ENCODE measurements at places on chromosomes 16 and 17.

DNA sequence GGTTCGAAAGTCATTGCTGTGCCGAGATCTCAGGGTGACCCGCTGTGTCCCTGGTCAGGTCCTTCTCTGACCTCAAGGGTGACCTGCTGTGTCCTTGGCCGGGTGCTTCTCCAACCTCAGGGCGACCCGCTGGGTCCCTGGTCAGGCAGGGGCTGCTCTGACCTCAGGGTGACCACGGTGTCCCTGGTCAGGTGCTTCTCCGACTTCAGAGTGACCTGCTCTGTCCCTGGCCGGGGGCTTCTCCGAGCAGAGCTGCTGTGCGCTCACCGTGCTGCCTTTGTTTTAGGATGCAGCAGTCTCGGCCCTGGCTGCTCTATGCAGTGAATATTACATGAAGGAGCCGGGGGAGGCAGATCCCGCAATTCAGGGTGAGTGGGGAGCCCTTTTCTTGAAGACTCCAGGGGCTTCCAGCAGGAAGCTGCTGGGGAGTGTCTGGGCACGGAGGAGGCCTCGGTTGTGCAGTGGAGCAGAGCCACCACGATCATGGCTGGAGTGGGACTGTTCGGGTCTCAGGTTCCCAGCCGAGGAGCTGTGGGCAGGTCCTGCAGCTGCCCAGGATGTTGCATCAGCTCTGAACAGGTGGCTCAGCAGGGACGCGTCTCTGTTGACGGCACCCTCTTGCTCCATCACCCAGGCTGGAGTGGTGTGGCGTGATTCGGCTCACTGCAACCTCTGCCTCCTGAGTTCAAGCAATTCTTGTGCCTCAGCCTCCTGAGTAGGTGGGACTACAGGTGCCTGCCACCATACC, 83.7 kb upstream of the ZNF750 start:
- DNase-seq: no peak

DNA sequence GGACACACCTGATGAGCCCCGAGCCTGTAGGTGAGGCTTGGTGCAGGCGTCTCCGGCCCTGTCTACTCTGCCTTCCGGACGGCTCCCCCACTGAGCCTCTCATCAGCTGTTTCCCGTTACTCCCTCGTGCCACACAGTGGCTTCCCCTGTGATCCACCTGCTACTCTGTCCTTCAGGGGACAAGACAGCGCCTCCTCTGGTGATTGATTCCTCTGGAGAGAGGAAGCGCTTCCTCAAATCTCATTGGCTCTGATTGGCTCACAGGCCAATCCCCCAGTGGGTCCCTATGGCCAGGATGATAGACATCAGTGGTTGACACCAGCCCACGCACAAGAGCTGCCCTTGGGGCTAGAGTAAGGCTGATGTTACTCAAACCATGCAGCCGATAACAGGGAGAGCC, 24.0 kb downstream of the RNF213 start:
- no peak for DNase-seq

DNA sequence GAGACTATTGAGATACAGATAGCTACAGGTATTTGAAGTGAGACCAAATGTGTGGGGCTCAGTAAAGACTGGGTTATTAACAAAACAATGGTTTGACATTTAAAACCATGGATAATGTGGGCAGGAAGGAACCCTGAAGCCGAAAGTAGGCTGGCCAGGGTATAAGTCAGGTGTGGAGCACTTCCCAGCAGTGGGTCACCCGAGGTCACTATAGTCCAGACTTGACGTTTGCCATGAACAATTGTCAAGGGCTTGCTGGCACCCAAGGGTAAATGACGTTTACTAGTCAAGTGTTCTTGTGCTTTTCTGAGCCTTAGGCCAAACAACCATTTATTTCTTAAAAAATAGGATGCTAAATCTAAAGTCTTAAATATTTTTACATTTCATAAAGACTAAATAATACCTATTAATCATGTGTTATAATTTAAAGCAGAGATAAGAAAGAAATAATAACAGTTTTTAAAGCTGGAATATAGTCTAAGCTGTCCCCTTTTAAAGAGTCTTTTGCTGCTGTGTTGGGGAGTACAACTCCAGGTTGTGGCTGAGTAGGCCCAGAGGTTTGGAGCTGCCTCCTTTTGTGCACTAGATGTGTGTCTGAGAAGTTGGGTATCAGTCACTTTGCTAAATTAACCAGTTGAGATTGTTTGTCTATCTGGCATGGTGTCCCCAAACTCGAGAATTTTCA, 15.7 kb downstream of the ALDH3A2 start:
- no peak for DNase-seq

GRCh38 chr16:84498223-84498610, 6.2 kb downstream of the MEAK7 start:
- no peak for DNase-seq

GRCh38 chr16:15498427-15499175, 64.2 kb downstream of the BMERB1 start:
- DNase-seq: no peak

DNA sequence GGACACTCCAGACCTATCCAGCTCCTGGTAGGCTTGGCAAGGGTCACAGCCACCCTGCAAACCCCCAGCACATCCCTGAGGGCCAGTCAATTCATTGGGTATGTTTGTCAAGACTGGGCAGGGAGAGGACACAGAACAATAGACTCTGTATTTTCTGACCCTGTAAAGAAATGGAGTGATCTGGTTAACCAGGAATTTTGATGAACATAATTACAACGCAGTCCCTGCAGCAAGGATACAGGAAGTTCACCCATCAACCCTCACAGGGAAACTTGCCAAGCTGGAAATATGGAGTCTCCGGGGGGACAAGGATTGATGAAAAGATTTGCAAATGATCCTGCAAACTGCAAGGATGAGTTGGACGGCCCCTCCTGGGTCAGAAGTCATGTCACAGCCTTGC, 126.1 kb upstream of the RCVRN start:
- DNase-seq: no peak

Data from RWPE1 (cell line).